ENCODE measurements at places on chromosomes 4 and X.

DNA sequence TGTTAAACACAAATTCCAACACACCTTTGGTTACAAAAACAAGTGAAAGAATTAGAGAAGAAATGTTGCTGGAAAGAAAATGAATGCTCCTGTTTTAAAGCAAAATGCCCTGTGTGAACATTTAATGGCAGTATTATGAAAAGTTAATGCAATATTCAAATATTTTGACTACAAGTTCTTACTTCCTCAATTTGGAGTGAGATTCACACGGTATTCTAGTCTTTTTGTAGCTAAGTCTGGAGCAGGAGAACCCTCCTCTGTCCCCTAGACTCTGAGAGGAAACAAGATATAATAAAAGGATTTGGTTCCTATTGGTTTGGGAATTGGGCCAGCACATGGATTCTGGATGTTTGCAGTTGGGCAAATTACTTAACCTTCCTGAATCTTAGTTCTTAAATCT is 12.7 kb downstream of the MAD2L1 start:
- no peak for DNase-seq

- no peak for DNase-seq
These were observed 151.7 kb upstream of the HHIP start for GRCh38 chr4:144494280-144494679.

DNA sequence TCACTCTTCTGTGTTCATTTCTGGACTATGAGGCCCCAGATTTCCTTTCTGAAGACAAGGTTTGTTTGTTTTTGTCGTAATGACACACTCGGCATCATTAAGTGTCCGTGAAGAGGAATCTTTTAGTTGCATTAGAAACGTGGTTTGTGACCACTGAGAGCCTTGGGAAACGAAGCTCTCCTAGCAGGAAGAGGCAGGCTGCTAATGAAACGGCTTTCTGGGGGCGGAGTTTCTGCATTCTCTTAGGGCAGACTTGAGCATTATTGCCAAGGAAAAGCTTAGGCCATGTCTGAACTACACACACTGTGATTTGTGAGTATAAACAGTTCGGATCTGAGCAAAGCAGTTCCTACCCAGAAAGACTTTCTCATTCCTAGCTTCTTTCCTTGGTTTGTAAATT is 64.0 kb downstream of the SOX3 start:
- DNase-seq, result no peak

- DNase-seq, result no peak
These were observed 253.0 kb downstream of the PTTG2 start for GRCh38 chr4:38213083-38213805.

- DNase-seq, result no peak
These were observed 47.1 kb downstream of the ALG13 start for GRCh38 chrX:111728096-111728495.

DNA sequence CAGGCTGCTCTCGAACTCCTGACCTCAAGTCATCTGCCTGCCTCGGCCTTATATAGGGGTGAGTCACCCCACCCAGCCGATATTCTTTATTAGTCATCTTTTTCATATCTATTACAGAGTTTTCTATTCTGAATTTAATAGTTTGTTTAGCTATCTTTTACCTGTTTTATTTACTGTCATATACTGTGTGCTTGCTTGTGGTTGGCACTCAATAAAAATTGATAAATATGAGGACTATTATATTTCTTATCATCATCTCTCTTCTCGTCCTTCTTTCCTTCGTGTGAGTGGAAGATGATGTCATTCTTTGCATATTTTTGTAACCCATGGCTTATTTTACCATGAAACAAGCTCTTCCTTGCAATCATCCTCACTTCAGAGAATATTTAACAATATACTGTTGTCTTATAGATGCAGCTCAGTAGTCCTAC is 265.5 kb downstream of the ARHGAP24 start:
- no peak for DNase-seq

DNA sequence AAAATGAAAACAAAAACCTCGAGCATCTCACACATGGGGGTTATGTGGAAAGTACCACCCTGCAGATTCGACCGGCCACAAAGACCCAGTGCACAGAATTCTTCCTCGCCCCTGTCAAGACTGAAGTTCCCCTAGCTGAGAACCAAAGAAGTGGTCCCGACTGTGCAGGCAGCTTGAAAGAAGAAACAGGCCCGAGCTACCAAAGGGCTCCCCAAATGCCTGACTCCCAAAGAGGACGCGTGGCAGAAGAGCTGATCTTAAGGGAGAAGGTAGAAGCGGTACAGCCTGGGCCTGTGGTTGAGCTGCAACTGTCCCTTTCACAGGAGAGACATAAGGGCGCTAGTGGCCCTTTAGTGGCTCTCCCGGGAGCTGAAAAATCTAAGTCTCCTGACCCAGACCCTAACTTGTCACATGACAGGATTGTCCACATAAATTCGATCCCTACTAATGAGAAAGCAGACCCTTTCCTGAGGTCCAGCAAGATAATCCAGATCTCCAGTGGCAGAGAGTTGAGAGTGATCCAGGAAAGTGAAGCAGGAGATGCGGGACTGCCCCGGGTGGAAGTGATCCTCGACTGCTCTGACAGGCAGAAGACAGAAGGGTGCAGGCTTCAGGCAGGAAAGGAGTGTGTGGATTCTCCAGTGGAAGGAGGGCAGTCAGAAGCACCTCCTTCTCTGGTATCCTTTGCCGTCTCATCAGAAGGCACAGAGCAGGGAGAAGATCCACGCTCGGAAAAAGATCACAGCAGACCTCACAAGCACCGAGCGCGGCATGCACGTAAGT is 108.8 kb upstream of the MYOZ2 start:
- DNase-seq, result no peak

- no peak for DNase-seq
These were observed 182.3 kb downstream of the BANK1 start for GRCh38 chr4:101972791-101973190.

DNA sequence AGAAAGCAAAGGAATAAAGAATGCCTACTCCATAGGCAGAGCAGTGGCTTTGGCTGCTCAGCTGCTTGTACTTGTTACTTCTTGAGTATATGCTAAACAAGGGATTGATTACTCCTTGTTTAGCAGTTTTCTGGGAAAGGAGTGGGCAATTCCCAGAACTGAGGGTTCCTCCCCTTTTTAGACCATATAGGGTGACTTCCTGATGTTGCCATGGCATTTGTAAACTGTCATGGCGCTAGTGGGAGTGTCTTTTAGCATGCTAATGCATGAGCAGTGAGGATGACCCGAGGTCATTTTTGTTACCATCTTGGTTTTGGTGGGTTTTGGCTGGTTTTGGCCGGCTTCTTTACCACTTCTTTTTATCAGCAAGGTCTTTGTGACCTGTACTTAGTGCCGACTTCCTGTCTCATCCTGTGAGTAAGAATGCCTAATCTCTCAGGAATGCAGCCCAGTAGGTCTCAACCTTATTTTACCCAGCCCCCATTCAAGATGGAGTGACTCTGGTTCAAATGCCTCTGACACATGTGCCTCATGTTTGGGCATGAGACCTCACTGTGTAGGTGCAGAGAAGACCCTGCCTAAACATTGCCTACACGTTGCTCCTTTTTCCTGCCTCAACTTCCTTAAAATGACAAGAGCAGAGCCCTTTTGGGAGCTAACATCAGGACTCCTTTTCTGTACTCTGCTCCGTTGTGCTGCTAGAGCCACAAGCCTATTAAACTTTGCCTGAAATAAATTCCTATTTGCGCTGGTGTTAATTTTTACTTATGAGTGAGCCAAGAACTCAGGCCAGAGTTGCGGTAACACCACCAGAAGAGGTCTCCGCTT is 21.0 kb upstream of the UBA6 start:
- no peak for DNase-seq

DNA sequence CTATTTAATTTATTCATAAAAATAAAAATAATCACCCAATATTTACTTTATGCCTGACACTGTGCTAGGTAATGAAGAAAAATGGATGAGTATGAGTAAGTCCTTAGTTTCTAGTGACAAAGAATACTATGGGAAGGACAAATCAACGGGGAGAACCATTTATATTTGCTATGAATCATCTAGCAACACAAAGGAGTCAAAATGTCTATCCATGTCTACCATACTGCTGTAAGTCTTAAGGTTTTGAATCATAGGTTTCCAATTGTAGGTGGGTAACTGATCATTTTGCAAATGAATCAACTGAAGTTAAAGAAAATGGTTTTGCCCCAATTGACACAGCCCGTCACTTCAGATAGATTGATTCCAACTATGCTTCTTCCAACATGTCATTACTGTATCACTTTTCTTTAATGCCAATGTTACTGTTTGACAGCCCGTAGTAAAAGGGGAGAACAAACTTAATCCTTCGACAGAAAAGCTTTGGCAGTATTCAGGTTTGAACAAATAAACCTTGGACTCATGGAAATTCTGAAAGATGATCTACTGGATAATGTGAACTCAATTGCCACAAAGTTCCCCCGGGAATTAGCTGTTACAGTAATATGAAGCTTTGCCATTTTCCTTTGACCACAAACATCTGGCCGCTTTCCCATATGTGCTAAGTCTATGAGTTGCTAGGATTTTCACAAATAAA is 3.2 kb downstream of the TDO2 start:
- DNase-seq, result no peak

DNA sequence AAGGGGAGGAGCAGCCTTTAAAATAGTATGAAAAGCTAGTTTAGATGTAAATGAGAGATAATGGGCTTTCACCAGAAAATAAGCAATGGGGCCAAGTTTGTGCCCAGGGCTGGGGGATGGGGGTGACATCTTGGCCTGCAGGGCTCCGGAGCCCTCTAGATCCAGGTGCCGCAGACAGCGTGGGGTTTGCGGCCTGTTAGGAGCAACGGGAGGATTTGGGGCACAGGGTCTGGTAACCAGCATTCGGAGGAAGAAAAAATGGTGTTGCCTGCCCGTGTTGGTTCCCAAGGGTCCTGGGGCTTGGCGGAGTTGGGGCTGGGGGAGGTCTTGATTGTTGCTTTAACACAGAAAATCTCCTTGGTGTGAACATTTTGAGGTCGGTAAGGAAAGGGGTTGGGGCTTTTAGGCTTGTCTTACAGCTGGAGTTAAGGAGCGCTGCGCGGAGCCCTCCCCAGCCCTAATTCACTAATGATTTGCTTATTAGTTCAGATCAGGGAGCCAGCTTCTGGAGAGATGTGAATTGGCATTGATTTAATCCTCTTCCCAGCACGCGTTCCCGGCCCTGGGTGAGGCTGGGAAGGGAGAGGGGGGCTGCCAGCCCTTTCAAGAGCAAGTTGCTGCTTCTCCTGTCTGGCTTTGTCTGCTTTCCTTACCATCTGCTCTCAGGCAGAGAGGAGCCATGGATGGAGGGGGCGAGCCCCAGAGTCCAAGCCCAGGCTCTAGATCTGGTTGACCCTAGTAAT is 443.4 kb downstream of the BCOR start:
- DNase-seq, result no peak
